ENCODE measurements at places on chromosomes 2 and 18.

GRCh38 chr18:33761363-33761762 lies 183.3 kb downstream of the ASXL3 start:
- DNase-seq, result no peak

DNA sequence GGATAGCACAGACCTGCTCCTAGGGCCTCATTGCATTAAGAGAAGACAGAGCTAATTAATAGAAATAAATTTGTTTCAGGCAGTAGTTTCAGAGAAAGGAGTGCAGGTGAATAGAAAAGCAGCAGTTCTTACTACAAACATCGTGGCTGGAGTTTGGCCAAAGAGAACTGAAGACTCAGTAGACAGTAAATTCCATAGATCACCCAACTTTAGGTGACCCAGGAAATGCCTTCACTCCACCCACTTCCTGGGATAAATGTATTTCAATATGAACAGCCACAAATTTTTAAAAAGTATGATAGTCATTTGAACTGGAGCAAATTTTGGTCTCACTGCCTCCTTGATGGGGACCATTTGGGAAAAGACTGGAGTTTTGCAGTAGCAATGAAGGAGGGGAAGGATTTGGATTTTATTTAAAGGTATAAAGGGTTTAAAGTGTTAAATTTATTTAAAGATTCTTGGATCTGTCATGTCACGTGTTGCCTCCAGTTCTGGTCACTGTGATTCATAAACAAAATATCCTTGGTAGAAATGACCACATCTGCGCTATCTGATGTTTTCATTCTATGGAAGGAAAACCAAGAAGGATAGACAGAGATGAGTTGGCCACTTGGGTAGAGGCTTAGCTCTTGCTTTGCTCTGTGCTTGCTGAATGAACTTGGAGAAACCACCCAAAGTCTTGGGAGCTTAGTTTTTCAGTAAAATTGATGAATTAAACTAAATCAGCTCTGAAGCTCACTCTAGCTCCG lies 390.2 kb downstream of the THSD7B start:
- peak; percentile 67 for DNase-seq

GRCh38 chr2:29787473-29788465 lies 133.6 kb downstream of the ALK start:
- no peak for DNase-seq

- DNase-seq, result no peak
Observed at GRCh38 chr2:205642599-205643356, 39.5 kb upstream of the NRP2 start.

GRCh38 chr2:174844295-174844708 lies 80.0 kb upstream of the CHRNA1 start:
- no peak for DNase-seq

DNA sequence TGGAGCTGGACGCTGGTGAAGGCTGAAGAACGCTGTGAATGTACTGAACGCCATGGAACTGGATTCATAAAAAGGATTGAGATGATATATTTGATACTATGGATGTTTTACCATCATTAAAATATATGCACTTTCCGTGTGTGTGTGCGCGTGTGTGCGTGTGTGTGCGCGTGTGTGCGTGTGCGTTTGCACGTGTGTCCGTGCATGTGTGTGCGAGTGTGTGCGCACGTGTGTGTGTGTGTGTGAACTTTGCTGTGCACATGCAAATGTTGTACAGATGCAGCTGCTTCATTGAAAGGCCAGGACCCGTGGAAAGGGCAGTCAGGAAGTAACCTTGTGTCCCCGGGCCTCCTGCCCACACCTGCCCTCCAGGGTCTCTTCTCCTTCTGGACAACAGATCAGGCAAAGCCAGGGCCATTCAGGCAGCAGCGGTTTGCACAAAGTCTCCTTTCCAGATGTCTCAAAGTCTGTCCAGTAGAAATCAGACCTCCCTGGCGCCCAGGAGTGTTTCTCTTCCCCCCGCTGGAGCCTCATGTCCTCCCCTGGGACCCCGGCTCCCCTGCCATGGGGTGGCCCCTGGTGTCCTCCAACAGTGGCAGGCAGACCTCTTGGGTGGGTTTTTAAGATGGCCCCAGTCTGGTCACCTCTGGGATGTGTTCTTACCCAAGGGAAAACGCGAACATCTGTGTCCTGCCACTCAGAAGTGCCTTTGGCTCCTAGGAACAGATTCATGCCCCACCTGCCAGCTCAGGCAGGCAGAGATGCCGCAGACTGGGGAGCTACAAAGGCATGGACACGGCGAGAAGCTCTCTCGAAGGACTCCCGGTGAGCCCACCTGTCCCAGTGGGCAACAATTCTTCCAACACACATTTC lies 86.1 kb upstream of the GPC1 start:
- no peak for DNase-seq

DNA sequence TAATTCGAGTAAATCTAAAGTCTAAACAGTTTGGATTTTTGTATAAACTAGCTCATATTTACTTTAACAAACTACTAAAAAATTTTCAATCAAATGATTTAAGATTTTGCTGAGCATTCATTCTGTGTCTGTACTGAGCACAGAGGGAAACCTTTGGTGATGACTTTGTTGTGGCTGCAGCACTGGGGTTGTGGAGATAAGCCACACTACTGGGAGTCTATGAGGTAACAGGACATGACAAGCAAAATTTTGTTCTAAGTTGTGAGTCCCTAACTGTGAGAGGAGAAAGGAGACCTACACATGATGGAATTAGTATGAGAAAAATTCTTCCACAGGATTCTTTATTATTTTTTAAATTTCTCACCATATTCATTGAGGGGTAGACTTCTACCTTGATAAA lies 933.7 kb upstream of the LRATD1 start:
- DNase-seq, result no peak

- DNase-seq, result peak; percentile 95
Observed at GRCh38 chr2:160432633-160433032, 61.0 kb downstream of the RBMS1 start.

DNA sequence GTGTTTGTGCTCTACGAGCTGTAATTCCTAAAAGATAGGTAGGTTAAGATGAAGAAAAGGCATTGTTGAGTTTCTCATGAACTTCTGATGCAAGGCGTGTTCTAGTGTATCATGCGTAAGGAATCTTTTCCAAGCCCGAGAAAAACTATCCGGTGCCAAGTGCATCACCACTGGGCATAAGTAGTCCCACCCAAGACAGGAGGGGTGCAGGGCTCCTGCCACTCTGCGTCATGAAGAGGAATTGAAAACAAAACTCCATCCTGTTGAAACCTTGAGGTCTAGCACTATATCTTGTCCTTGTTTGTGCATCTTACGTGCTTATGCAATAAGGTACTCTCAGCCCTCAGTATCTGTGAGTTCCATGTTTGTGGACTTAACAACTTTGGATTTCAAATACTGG lies 45.7 kb downstream of the RAB31 start:
- no peak for DNase-seq

- DNase-seq, result no peak
Observed at GRCh38 chr2:188647430-188648070, 326.6 kb upstream of the COL3A1 start.

DNA sequence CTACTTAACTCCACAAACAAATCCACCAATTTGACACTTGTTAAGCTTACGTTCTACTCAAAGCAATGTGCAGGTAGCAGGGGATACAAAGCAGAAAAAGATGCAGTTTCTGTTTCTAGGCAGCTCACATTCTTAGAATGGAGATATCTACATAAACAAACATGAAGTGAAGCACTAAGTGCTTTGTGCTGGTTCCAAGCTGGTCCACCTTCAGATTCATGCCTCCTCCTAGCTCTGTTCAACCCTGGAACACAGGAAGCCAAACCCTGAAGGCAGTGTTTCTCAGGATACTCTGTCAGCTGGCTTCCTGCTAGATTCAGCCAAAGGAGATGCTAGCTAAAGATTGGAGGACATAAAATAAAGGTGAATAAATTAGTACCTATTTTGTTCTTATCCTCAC lies 55.3 kb upstream of the NOL4 start:
- DNase-seq, result no peak

- DNase-seq, result no peak
Observed at GRCh38 chr2:207337234-207338219, 171.8 kb upstream of the KLF7 start.

DNA sequence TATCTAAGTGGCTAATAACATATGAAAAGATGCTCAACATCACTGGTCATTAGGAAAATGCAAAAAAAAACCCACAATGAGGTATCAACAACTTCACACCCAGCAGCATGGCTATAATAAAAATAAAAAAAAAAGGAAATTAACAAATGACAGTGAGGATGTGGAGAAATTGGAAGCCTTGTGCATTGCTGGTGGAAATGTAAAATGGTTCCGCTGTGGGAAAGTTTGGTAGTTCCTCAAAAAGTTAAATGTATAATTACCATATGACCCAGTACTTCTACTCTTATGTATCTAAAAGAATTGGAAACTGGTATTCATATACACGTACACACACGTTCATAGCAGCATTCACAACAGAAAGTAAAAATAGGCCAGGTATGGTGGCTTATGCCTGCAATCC lies 15.5 kb upstream of the CACNB4 start:
- no peak for DNase-seq

DNA sequence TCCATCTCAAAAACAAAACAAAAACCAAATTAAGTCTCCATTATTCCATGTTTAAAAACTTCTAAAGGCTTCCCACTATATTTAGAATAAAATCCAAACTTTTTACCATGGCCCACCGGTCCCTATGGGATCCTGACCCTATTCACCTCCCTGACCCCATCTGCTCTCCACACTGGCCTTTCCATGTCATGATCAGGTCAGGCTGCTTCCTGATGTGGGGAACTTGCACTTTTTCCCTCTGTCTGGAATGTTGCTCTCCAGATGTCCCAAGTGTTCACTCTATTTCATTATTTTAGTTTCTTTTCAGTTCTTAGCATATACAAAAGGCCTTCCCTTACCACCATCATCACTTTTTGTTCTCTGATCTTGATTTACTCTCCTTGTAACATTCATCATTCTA lies 7.5 kb upstream of the MTA3 start:
- no peak for DNase-seq

DNA sequence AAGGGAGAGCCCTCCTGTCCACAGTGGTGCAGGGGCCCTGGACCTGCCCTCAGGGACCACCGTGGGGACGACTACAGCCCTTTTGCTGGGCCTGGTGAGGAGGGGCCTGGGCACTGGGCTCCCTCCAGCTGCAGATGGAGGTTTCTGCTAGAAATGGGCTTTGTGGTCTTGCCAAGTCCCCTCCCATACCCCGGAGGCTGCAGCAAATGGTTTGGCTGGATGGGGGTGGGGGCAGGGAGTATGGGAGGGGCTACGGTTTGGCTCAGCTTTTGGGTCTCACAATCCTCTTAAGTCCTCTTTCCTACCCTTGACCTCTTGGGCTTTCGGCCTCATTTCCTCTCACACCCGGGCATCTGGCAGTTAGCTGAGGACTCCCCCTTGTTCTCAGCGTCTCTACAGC lies 21.7 kb downstream of the TET3 start:
- DNase-seq, result no peak
